Type B pancreatic cell (in vitro differentiated cells): ENCODE measurements at places on chromosomes 5 and 9.

DNA sequence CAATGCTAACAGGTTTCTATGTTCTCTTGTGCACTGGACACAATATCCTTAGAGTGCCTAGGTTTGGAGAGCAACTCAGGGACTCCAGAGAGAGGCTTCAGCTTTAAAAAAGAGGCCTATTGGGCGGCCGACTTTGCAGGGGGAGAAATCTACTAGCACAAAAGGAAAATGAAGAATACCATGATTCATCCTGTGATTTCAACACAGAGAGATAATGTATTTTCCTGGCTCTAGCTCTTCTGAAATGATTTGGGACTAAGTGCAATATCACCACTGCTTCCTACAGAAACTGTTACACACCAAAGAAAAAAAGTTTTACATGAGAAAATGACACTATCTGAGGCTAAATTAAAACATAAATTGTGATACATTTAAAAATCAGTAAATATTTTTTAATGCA, 146.1 kb upstream of the TSLP start:
- no peak for DNase-seq

- no peak for DNase-seq
Measured at GRCh38 chr9:69385581-69386033, 60.6 kb downstream of the ENTREP1 start.

- DNase-seq = no peak
Measured at GRCh38 chr9:131977109-131977838, 102.4 kb downstream of the MED27 start.

DNA sequence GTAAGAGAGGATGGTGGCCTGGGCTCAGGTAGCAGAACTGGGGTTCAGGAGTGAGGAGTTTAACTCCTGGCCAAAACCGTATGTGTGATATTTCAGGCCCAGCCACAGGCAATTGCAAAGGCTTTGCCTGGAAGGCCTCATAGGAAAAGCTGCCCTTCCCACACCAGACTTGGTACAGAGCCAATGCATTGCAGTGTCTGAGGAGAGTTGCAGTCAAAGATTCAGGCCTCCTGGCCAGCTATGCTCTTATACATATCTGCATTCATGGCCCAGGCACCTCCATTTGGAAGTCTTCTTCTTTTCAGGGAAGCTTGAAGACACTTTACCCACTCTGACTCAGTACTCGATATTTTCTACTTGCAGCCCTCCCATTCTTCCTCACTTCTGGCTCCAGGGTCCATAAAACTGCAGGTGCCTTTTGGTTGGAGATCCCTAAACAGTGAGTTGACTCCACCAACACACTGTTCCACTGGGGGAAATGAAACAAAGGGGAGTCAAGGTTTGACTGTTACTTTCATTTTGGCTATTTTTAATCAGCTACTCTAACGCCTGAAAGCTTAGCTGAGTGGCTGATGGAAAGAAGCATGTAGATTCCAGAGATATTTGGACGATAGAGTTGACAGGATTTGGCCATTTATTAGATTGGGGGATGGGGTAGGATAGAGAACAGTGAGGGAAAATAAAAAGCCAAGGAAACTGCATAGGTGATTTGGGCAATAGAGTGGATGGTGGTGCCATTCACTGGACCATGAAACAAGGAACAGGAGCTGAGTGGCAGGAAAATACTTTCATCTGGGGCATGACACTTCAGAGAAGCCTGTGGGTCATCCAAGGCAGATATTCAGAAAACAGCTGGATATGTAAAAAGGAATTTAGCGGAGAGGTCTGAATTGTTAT, 30.6 kb upstream of the IL33 start:
- DNase-seq = no peak

GRCh38 chr5:158724521-158725188, 375.1 kb downstream of the EBF1 start:
- DNase-seq = no peak

DNA sequence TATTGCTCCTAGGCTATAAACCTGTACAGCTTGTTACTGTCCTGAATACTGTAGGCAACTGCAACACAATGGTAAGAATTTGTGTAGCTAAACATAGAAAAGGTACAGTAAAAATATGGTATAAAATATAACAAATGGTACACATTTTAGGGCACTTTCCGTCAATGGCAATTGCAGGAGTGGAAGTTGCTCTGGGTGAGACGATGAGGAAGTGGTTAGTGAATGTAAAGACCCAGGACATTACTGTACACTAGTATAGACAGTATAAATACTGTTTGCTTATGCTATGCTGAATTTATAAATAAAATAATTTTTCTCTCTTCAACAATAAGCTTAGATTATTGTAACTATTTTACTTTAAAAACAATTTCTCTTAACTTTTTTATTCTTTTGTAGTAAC, 15.6 kb upstream of the ADRB2 start:
- DNase-seq = no peak

DNA sequence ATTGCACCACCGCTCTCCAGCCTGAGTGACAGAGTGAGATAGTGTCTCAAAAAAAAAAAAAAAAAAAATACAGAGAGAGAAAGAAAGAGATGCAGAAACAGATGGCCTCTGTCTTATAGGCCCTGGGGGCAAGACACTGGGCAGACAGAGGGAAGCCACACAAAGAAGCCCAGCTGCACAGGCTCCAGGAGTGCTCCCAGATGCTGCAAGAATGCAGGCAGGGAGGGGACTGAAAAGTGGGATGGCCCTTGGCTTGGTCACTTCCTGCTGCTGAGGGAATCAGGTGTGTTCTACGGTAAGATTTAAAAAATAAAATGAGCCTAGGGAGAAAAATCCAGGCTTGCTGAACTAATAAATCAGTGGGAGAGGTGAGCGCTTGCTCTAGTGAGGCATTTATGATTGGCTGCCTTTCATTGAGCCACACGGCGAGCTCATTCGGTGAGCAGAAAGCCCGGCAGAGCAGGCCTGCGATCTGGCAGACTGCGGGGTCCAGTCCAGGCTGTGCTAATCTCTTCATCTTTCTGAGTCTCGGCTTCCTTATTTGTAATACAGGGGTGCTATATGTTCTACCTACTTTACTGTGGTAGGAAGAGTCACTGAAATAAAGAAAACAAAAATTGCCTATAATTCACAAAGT, 80.6 kb downstream of the RAD23B start:
- no peak for DNase-seq
